ENCODE measurements at places on chromosomes 16 and 17.

- DNase-seq = no peak
These were observed 14.7 kb upstream of the CDH1 start for GRCh38 chr16:68722119-68723024.

DNA sequence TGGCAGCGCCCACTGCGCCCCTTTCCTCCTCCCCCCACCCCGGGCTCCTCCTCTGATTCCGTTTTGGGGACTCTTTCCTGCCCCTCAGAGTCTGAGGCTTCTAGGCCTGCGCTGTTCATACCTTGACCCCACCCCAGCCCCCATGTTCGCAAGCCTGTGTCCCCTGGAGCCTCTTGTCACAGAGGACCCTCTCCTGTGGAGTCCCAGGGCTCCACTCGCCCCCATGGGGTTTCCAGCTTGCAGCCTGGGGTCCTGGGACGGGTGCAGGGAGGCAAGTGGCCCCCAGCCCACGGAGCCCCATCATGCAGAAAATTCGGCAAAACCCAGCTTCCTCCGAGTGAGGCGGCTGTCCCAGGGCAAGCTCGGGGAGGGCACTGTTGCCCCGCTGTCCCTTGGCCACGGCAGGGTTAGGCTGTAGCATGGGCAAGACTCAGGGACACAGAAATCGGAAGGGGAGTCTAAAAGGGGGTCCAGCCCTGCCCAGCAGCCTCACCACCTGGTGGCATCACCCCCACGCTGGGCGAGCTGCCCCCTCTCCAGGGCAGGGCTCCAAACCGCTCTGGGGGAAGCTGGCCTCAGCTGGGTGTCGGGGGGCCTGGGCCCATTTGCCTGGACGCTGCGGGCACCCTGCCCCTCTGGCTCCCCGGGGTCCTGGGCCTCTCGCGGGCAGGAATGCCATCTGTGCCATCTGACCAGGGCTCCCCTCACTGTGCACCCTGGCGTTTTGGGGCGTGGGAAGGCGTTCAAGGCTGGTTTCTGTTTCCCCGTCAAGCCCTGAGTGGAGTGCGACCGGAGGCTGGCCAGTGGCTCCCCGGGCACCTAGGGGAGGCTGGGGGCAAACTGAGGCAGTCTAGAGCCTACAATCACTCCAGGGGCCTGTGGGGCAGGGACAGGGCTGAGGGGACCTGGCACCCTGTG, 11.5 kb upstream of the BAHCC1 start:
- DNase-seq = no peak

GRCh38 chr17:56310782-56311181, 157.5 kb downstream of the ANKFN1 start:
- DNase-seq = no peak

GRCh38 chr17:15194859-15195277, 70.3 kb downstream of the PMP22 start:
- no peak for DNase-seq

- no peak for DNase-seq
These were observed 3.3 kb upstream of the PVALEF start for GRCh38 chr17:81161972-81162371.

DNA sequence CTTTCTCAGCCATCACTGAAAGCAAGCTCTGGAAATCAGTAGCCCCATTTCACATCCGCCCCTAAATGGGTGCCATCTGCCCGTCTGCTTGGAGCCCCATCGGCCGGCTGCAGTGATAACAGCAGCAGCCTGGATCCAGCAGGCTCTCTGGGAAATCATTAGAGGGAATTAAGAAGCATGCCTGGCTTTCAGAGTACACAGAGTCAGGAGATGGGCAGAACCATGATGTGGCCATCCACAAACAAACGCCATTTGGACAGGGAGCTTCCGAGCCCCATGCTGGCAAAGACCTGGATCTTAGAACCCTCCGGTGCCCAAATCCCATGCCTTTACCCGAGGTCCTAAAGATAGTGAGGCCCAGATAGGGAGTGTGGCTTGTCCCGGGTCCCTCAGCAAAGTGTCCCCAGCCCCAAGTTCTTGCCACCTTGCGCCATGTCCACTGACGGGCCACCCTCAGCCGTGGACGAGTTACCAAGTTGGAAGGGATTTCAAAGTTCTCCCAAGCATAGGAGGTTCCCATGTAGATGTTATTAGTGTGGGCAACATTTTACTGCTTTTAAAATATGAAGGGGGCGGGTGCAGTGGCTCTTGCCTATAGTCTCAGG, 1.0 kb upstream of the LITAF start:
- no peak for DNase-seq

- DNase-seq = no peak
These were observed 44.7 kb downstream of the CDH1 start for GRCh38 chr16:68781784-68782183.

DNA sequence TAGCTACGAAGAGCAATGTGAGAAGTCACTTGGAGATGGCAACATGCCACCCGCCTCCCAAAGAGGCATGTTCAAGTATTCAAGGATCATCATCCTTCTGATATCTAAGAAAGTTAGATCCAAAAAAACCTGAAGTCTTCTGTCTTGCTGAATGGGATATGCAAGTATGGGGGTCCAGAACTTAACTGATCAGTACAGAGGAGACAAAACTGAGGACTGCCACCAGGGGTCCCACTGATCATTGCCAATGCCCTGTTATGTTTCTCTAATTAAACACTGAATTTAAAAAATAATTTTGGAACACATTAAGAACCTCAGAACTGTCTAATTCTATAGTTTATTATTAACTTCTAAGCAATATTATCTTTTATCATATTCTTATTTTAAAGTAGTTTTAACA, 99.7 kb downstream of the CDH8 start:
- DNase-seq = no peak

- no peak for DNase-seq
These were observed 267.7 kb downstream of the FTO start for GRCh38 chr16:53971616-53972015.

DNA sequence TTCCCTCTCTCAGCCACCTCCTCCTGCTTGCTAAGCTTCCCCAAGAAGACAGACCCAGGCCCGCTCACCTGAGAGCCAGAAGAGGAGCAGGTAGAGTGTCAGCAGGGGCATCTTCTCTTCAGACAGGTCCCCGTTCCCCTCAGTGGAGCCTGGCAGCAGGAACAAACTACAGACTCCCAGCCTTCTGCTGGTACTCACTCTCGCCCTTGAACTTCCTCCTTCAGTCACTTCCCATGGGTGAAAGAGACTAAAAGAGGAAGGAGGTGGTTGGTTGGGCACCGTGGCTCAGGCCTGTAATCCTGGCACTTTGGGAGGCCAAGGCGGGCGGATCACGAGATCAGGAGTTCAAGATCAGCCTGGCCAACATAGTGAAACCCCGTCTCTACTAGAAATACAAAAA, at the start of gene CD300LF:
TSS of gene CD300LF (minus strand) at position 168 of the 400 bp plus-strand sequence. CDS start at position 111, 57 bp downstream.
- DNase-seq = no peak

GRCh38 chr17:37740915-37741314, 3.9 kb downstream of the HNF1B start:
- no peak for DNase-seq

GRCh38 chr17:40457369-40457768, 14.1 kb downstream of the IGFBP4 start:
- no peak for DNase-seq

GRCh38 chr17:81317961-81318605, 23.0 kb upstream of the SLC38A10 start:
- DNase-seq = no peak

DNA sequence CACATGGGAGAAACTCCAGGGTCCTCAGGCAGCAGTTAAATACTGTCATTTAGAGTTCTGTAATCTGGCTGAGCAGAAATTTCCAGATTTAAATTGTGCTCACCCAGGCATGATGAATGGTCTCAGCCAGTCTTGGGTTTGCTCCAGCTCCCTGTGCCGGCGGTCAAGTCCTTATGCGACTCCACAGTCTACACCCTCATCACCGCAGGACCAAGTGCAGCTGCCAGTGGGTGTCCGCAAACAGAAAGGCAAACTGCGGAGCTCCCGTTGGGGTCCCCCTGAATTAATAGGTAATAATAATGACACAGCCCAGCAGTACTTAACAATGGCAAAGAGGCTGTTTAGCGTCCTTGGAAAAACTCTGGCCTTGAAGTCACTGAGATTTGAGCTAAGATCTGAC, 3.9 kb upstream of the CACNG4 start:
- DNase-seq = no peak

- DNase-seq = no peak
These were observed 83.9 kb upstream of the FBXO47 start for GRCh38 chr17:39051001-39051585.

- no peak for DNase-seq
These were observed 78.8 kb downstream of the CDRT15 start for GRCh38 chr17:14157822-14158221.

DNA sequence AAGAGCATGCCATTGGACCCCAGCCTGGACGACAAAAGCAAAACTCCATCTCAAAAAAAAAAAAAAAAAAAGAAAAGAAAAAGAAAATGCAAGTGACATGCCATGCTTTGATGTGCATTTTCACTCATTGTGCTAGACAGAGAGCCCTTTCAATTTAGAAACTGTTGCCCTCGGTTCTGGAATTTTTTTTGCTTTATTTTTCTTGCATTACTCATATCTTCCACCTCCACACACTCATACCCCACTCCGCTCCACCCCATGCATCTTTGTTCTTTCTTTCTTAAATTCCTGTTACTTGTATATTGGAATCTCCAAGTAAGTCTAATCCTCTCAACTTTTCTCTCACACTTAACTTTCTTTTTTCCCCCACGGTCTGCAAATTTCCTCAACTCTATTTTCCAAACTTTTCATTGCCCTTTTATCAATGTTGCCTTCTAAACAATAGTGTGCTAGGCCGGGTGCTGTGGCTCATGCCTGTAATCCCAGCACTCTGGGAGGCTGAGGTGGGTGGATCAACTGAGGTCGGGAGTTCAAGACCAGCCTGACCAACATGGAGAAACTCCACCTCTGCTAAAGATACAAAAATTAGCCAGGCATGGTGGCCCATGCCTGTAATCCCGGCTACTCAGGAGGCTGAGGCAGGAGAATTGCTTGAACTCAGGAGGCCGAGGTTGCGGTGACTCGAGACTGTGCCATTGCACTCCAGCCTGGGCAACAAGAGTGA, 16.8 kb upstream of the SUZ12 start:
- peak; percentile 39 for DNase-seq

DNA sequence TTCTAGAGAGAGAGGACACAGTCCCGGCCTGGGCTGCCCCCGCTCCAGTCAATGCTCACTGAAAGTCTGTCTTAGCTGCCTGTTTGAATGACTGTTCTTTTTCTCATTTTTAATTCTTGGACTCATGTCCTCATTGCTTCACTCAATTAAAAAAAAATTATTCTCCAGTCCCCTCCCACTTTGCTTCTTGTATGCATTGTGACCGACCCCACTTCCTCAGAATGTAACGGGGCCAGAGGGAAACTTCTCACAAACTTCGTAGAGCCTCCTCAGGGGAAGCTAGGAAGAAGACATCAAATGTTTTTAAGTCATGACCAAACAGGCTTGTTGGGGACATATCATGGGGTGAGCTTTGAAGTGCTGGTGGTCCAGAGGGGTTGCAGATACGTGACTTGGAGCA, 113.2 kb downstream of the CCDC182 start:
- no peak for DNase-seq

Measured in activated CD4-positive, alpha-beta T cell treated with anti-CD3 and anti-CD28 coated beads, Interleukin-2, Interleukin-4, amounts not matched to agents 100 ng/mL and 50 ng/mL, durations not matched to agents 16 hours and 8 hours (primary cell).